Cardiac septum (tissue), 1 donor: ENCODE measurements at places on chromosomes 3 and 15. TPM values are rescaled to one million over a fixed set of nuclear protein-coding genes. Genes with fewer than 3 reads are reported as not detected.
A peak's percentile ranks its signal among the peaks of the same experiment; 100 is the strongest.

- no peak for DNase-seq
These were observed 193.7 kb downstream of the GHSR start for GRCh38 chr3:172254542-172254941.

DNA sequence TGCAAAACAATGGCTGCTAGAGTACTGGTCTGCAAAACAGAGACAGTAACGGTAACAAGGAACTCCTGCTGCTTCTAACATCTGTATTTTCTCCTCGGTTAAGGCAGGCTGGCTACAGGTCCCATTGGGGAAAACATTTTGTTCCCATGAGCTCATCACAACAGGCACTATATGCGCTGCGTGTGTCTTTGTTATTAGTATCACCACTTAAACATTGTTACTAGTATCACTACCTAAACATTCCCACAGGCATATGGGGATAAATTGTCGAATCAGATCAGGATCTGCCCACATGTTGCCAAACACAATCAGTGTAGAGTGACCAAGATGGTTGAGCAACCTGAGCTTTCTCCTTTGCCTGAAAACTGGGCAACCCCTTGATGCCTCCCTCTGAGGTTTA, 77.2 kb downstream of the TOP2B start:
- no peak for DNase-seq

DNA sequence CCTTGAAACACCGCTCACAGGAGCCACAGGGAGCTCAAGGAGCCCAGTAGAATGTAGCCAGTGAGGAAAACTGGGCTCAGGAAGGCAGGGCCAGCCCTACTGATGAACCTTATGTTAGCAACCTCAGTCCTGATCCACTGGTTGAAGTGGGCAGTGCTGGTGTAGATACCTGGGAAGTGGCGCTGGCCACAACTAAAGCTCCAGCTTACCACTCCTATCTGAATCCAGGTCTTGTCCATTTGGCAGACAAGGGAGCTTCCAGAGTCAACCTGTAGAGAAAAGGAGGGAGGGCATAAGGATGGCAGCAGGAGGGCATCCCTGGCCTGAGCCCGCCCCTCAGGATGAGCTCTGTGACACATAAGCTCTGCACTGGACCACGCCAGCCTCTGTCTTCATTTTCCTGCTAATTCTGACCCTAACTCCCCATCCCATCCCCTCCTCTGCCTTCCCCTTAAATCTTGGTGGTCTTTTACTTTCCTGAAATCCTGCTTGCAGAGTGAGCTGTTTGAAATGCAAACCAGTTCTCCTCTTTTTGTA, 2.1 kb upstream of the PRSS50 start:
- peak; percentile 58 for DNase-seq

GRCh38 chr3:120742849-120743365, 363 bp downstream of the GTF2E1 start:
- DNase-seq: no peak

DNA sequence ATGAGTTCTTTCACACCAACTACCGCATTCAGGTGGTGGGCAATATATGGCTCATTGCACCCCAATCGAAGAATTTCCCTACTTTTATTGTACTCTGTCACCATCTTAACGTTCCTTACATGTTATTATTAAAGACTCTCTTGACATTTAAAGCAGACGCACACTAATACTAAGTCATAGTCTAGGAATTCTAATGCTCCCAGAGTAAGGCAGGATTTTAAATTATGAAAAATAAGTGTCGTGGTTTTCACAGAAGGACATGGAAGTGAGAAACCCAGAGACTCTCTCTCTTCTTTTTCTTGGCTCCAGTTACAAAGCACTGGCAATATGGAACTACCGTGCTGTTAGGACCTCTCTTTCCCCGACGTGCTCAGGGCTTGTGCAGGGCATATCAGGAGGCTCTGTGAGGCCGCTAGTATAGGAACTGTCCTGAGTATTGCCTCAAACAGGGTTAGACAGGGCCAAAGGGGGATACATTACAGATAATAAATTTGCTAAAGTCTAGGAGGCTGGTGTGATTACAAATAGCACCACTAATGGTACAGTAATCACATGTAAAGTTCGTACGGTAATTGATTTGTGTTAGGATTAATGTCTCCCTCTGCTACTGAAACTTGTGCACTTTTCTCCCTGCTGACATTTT, 590.8 kb downstream of the FOXP1 start:
- no peak for DNase-seq

DNA sequence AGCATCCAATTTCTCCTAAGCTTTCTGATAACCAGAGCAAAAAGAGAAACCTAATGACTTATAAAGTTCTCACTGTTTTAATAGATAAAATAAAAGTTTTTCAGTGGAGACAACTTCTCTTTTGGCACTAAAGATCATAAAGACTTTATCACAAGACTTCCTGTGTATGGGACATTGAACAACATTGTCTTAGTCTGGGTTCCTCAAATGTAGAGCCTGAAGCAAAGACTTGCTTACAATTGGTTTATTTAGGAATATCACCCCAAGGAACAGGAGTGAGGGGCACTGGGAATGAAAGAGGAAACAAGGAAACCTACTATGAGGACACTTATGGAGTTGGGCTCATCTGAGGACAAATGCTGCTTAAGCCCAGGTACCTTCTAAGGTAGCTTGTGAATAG, 127.4 kb downstream of the B3GALNT1 start:
- DNase-seq: no peak

GRCh38 chr15:62913246-62913645, 129.3 kb upstream of the TPM1 start:
- DNase-seq: no peak

GRCh38 chr3:188584162-188584529, 430.2 kb downstream of the LPP start:
- no peak for DNase-seq

The CKMT1B gene
- not detected for total RNA-seq

GRCh38 chr3:42880183-42880582, 4.5 kb upstream of the CYP8B1 start:
- no peak for DNase-seq

The CLDN16 gene
- not detected for total RNA-seq

The APBA2 gene
- 0.57 TPM for total RNA-seq

DNA sequence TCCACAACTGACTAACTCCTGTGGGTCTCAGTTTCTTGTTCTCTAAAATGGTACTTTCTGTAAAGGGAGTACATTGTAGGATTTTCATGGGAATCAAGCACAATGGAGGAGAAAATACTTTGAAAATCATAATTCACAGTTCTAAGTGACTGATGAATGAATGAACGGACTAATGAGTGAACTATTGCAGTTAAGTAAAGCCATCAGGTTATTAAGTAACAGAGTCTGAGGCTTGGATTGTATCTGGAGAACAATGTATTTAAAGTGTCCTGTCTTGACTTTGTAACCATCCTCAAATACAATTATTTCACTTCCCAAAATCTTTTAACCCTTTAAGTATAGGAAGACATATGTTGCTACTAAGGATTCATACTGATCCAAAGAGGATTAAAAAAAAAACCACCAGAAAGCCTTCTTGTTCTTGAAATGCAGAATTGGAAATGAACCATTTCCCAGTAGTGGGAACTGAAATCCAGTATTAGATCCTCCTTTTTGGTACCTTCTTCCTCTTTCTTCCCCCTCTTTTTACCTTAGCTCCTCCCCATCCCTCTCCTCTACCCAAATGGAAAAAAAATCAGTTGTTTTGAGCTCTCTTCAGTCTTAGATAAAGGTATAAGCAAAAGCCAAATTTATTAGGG, 13.2 kb upstream of the BCL6 start:
- DNase-seq: no peak

DNA sequence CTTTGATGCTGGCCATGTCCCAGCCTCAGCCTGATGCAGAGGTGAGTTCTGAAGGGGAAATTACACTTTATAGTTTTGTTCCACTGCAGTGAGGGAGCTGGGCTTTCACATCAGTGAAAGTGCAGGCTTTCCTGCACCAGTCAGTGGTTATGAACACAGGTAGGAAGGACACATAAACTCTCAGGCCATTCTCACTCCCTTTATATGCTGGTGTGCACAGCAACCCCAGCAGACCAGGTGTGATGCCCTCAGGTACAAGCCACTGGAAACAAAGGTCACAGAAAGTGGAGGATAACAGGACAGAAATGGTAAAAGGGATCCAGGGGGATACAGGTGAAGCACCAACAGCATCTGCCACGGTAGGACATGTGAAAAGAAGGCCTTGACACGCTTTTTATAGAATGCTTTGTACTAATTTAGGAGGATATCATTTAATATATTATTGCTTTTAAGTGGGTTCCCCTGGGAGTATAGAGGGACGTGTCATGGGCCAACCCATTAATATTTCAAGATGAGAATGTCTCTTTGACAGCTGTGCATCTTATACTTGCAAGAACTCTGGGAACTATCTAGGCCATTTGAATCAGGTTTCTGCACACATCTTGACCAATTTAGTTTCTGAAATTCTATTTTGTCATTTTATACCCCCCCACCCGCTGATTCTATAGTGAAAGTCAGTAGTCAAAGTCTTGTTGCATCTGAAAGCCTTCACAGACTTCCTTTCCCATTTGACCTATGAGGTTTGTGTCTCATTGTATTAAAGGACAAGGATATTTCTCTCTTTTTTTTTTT, 25.0 kb upstream of the BLM start:
- no peak for DNase-seq

- no peak for DNase-seq
These were observed 32.2 kb downstream of the PTPN23 start for GRCh38 chr3:47412842-47413520.

The RARB gene
- total RNA-seq: 20.3 TPM
